ENCODE measurements at places on chromosomes 6 and 20. TPM values are rescaled to one million over a fixed set of nuclear protein-coding genes. Genes with fewer than 3 reads are reported as not detected.

The ERVFRD-1 gene
- total RNA-seq = not detected

The NEDD9 gene
- 13.6 TPM for total RNA-seq

DNA sequence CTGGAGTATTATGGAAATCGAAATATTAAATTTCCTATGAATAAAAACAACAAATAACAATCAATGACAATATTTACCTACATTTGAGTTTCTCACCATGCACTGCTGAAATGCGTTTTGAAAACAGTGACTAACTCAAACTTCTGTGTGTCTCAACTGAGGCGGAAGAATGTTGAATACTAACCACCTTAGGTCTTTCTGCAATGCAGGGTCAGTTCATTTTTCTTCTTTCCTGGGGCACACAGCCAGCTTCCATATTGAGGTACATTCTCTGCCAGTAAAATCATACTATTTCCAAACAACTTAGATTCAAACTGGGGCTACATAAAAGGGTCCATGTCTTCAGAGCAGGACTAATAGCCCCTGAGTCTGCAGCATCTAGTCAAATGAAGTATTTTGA, 310.1 kb downstream of the UTRN start:
- H3K27me3 ChIP-seq = no peaks in the 10 kb centered on the region
- no peak overlapping the region for H3K4me3 ChIP-seq
- H3K27ac ChIP-seq = no peak overlapping the region

DNA sequence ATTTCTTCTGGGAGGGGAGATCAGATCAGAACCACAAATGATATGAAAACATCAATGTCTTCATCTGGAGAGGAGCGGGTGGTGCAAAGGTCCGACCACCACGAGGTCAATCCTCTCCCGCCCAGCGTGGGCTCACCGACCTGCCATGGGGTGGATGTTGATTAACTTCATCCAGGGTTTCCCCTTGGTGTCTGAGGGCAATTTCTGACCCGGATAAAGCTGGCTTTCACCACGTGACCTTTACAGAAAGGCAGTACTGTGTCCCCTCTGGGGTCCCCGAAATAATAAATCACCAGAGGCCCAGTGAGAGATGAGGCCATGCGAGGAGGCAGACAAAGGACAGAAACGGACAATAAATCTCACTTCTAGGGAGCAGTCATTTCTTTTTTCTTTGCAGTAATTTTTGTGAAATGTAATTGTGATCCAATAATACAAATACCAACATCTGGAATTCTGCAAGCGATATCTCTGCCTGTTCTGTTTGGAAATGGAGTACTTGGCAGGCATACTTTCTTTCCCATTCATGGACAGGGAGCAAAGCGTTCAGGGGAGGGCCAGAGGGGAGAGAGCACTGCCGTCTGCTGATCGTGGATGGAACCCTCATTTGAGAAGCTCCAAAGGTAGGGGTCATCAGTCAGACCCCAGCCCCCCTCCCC, 55.1 kb upstream of the APCDD1L start:
- H3K27ac ChIP-seq = no peak overlapping the region
- DNase-seq = no peak
- H3K4me3 ChIP-seq = no peak overlapping the region
- H3K4me1 ChIP-seq = no peaks in the 10 kb centered on the region

DNA sequence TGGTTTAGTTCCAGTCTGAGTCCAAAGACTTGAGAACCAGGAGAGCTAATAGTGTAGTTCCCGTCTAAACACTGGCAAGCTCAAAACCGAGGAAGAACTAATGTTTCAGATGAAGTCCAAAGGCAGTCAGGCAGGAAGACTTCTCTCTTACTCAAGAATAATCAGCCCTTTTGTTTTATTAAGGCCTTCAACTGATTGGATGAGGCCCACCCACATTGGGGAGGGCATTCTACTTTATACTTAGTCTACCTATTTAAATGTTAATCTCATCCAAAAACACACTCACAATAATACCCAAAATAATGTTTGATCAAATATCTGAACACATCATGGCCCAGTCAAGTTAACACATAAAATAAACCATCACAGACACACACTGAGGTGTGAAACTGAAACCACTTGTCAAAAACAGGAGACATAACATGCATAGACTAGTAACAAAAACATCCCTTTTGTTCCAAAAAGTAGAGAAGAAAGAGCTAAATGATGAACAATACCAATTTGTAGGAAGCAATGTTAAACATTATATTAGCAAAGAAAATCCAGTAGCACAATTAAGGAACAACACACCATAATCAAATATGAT, 50.2 kb upstream of the SENP6 start:
- H3K27me3 ChIP-seq = no peaks in the 10 kb centered on the region
- H3K36me3 ChIP-seq = no peaks in the 10 kb centered on the region
- no peak overlapping the region for H3K27ac ChIP-seq
- no peaks in the 10 kb centered on the region for H3K4me1 ChIP-seq

DNA sequence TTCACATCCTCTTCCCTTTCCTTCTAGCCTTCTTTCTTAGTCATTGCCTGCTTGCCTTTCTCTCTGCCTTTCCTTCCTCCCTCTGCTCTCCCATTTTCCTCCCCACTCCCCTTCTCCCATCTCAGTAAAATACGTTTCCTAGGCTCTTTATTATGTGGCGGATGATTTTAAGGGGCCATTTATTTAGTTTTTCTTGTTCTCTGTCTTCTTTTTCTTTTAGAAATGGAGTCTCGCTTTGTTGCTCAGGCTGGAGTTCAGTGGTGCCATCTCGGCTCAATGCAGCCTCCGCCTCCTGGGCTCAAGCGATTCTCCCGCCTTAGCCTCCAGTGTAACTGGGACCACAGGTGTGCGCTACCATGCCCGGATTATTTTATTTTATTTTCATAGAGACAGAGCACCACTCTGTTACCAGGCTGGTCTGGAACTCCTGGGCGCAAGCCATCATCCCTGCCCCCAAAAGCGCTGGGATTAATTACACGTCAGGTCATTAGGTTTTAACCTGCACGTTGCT, 1.5 kb downstream of the MTHFD1L start:
- H3K27me3 ChIP-seq = no peaks in the 10 kb centered on the region
- no peaks in the 10 kb centered on the region for H3K36me3 ChIP-seq
- peak overlapping the region; percentile 84 for H3K4me3 ChIP-seq
- H3K27ac ChIP-seq = peak overlapping the region; percentile 99
- no peaks in the 10 kb centered on the region for H3K4me1 ChIP-seq

DNA sequence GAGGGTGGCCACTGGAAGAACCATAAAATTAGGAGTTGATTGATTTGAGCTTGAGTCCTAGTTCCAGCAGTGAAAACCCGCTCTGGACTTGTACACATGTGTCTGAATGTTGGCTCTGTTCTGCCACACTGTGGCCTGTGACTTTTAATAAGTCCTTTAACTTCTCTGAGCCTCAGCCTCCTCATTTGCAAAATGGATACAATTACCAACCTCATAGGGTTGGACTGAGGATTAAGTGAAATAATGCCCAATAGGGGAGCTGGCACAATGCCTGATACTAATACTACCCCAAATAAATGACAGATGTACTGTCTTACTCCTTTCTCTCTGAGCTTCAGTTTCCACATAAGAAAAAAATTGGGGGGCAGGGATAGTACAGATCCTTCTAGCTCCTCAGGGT, 92.6 kb upstream of the RIPOR2 start:
- H3K27me3 ChIP-seq = no peaks in the 10 kb centered on the region
- no peaks in the 10 kb centered on the region for H3K4me1 ChIP-seq
- DNase-seq = no peak
- no peak overlapping the region for H3K27ac ChIP-seq
- H3K36me3 ChIP-seq = no peaks in the 10 kb centered on the region

GRCh38 chr6:116349216-116349615, 21.5 kb upstream of the DSE start:
- no peak overlapping the region for H3K4me3 ChIP-seq
- no peak for DNase-seq
- no peaks in the 10 kb centered on the region for H3K36me3 ChIP-seq
- H3K27ac ChIP-seq = no peak overlapping the region
- peaks cover 8% of the 10 kb centered on the region for H3K4me1 ChIP-seq

The SOBP gene
- 6.3 TPM for total RNA-seq

GRCh38 chr20:62571669-62572344, 70.5 kb upstream of the SLCO4A1 start:
- no peak for DNase-seq
- no peaks in the 10 kb centered on the region for H3K36me3 ChIP-seq
- peaks cover 2% of the 10 kb centered on the region for H3K27me3 ChIP-seq
- H3K4me3 ChIP-seq = no peak overlapping the region
- no peaks in the 10 kb centered on the region for H3K4me1 ChIP-seq

GRCh38 chr6:62445521-62445920, 159.5 kb upstream of the KHDRBS2 start:
- no peak overlapping the region for H3K4me3 ChIP-seq
- H3K27ac ChIP-seq = no peak overlapping the region
- no peak for DNase-seq
- no peaks in the 10 kb centered on the region for H3K4me1 ChIP-seq
- H3K27me3 ChIP-seq = no peaks in the 10 kb centered on the region
- no peaks in the 10 kb centered on the region for H3K36me3 ChIP-seq
